ENCODE measurements at places on chromosomes 2 and 18.

DNA sequence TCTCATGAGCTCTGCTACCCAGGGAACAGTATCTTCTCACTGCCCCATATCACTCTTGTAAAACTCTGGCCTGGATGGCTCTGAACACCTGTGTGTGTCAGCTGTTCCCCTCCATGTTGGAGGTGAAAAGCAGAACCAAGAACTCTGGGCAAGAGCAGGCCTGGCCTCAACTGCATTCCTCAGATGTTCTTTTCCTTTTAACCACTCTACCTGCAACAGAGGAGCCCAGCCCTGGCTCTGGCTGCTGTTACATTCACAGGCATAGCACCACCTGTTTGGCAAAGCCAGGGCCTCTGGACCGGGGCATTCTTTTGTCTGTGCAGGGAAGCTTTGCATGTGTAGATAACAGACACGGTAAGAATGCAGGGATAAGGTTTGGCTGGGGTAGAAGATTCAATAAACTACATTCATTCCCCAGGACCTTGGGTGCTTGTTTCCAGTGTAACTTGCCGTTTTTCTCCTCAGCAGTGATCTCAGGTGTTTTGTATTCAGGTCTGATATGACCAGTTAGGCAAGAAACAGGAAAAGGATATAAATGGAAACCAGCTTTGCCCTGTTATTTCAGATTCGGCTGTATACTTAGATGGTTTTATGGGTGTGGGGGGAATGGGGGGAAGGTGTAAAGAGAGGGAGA lies 95.1 kb downstream of the SPTBN1 start:
- no peaks in the 10 kb centered on the region for H3K27me3 ChIP-seq
- H3K27ac ChIP-seq: no peak overlapping the region
- H3K4me3 ChIP-seq: no peak overlapping the region
- no peaks in the 10 kb centered on the region for H3K36me3 ChIP-seq
- peaks cover 42% of the 10 kb centered on the region for H3K4me1 ChIP-seq
- no peak for DNase-seq

GRCh38 chr2:96108151-96108540 lies 8.2 kb downstream of the ADRA2B start:
- peaks cover 12% of the 10 kb centered on the region for H3K4me1 ChIP-seq
- DNase-seq: no peak
- H3K27me3 ChIP-seq: peaks cover 12% of the 10 kb centered on the region
- no peak overlapping the region for H3K27ac ChIP-seq

DNA sequence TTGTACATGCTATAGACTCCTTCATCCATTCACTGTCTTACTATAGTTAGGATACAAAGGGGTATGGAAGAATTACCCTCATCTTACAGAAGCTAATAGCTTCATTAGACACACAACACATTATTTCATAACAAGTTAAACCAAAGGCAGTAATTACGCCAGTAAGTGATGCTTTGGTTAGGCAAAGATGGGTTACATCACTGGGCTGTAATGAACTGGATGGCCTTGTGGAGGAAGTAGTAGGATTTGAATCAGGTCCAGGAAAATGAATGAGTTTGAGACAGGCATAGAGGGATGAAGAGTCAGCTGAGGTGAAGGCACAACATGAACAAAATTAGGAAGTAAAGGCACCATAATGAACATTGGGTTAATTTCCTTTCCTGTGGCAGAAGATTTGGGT lies 80.1 kb downstream of the SOCS6 start:
- no peaks in the 10 kb centered on the region for H3K4me1 ChIP-seq
- H3K27ac ChIP-seq: no peak overlapping the region
- H3K36me3 ChIP-seq: no peaks in the 10 kb centered on the region
- no peak for DNase-seq

DNA sequence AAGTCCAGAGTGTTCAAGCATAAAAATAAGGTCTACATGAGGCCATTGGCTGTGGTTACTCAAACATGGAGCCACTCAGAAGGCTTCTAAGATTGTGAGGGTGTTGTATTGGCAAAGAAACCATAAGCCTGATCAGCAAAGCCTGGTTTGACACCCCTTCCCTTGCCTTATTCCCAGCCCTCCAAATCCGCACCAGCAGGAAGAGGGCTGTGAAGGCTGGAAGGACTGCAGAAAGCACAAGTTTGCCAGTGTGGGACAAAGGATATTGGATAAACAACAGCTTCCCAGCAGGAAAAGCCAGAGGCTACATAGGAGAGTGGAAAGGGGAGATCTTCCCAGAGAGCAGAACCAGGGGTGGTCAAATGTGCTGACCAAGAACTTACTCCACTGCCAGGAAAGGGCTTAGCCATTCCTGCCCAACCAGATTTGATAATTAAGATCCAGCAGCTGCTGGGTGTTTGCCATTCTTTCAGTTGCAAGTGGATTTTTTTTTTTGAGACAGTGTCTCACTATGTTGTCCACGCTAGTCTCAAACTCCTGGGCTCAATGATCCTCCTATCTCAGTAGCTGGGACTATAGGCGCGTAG lies 1.5 kb upstream of the PRKAG3 start:
- peaks cover 2% of the 10 kb centered on the region for H3K4me1 ChIP-seq
- H3K4me3 ChIP-seq: no peak overlapping the region
- DNase-seq: no peak
- peaks cover 52% of the 10 kb centered on the region for H3K27me3 ChIP-seq

DNA sequence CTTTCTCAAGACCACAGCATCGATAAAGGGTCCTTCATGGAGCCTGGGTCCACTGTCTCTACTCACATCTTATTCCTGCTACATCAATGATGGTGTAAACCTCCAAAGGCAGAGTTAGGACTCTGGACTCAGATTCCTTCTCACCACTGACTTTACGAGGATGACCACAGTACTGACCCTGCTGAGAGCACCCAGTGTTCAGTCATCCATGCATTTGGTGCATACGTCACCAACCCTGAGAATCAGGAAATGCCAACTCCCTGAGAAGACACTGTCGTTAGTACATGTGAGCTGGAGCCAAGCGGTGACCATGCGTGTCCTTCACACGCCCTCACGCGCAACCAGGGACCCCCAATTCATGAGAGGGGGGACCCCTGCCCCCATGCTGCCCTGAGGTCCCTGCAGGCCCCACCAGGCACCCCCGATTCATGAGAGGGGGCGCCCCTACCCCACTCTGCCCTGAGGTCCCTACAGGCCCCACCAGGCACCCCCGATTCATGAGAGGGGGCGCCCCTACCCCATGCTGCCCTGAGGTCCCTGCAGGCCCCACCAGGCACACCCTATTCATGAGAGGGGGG lies 178.4 kb upstream of the TPO start:
- H3K27ac ChIP-seq: no peak overlapping the region
- no peaks in the 10 kb centered on the region for H3K27me3 ChIP-seq
- no peak for DNase-seq
- H3K36me3 ChIP-seq: no peaks in the 10 kb centered on the region
- peaks cover 23% of the 10 kb centered on the region for H3K4me1 ChIP-seq

- no peak overlapping the region for H3K27ac ChIP-seq
- no peaks in the 10 kb centered on the region for H3K4me1 ChIP-seq
- peaks cover 50% of the 10 kb centered on the region for H3K27me3 ChIP-seq
- no peak overlapping the region for H3K4me3 ChIP-seq
- DNase-seq: no peak
- no peaks in the 10 kb centered on the region for H3K36me3 ChIP-seq
Observed at GRCh38 chr2:86297382-86298147, 39.9 kb downstream of the REEP1 start.

GRCh38 chr2:20696366-20696765 lies 29.4 kb downstream of the GDF7 start:
- peaks cover 23% of the 10 kb centered on the region for H3K4me1 ChIP-seq
- no peaks in the 10 kb centered on the region for H3K27me3 ChIP-seq
- no peak for DNase-seq

DNA sequence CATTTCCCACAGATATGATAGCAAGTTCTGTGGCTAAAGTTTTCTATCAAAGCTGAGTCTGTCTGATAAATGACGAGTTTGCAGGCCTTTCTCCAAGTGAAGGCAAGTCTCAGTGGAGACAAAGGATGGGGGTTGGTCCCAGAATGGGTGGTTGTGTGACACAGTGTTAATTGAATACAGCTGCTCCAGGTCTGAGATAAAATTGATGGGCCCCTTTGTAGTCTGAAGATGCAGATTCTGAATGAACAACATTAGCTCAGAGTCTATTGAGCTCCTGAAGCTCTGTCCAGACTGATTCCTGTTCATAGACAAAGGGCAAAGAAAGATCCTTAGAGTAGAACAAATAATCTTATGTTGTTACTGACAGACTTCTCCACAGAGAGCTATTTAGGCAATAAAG lies 296.9 kb upstream of the CYRIA start:
- H3K4me3 ChIP-seq: no peak overlapping the region
- H3K27ac ChIP-seq: no peak overlapping the region
- peaks cover 5% of the 10 kb centered on the region for H3K4me1 ChIP-seq

GRCh38 chr18:814300-815084 lies 2.5 kb upstream of the YES1 start:
- no peak overlapping the region for H3K27ac ChIP-seq
- H3K27me3 ChIP-seq: peaks cover 67% of the 10 kb centered on the region
- no peak for DNase-seq
- no peak overlapping the region for H3K4me3 ChIP-seq
- peaks cover 5% of the 10 kb centered on the region for H3K36me3 ChIP-seq

GRCh38 chr2:1598041-1598710 lies 146.1 kb downstream of the PXDN start:
- DNase-seq: no peak
- H3K27ac ChIP-seq: no peak overlapping the region
- H3K27me3 ChIP-seq: peaks cover 8% of the 10 kb centered on the region

DNA sequence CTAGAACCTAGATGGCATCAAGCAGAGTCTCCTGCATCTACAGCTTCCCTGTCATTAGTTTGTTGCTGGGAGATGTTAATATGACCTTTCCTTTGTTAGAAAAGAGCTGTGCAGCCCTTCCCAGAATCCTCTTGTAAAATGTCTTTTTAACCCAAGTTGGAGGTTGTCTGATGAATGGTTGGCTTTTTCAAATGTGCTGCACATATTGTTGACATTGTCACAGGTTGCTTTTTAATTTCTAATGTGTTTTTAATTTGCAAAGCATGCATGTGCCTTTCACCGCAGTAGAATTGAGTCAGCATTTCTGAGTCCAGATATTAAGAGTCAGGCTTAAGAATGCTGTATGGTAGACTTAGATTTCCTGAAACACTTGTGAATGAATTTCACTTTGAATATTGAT lies 120.8 kb downstream of the GREB1L start:
- H3K36me3 ChIP-seq: no peaks in the 10 kb centered on the region
- no peak overlapping the region for H3K27ac ChIP-seq
- no peak for DNase-seq
- H3K4me1 ChIP-seq: no peaks in the 10 kb centered on the region
- H3K4me3 ChIP-seq: no peak overlapping the region
- peaks cover 14% of the 10 kb centered on the region for H3K27me3 ChIP-seq

DNA sequence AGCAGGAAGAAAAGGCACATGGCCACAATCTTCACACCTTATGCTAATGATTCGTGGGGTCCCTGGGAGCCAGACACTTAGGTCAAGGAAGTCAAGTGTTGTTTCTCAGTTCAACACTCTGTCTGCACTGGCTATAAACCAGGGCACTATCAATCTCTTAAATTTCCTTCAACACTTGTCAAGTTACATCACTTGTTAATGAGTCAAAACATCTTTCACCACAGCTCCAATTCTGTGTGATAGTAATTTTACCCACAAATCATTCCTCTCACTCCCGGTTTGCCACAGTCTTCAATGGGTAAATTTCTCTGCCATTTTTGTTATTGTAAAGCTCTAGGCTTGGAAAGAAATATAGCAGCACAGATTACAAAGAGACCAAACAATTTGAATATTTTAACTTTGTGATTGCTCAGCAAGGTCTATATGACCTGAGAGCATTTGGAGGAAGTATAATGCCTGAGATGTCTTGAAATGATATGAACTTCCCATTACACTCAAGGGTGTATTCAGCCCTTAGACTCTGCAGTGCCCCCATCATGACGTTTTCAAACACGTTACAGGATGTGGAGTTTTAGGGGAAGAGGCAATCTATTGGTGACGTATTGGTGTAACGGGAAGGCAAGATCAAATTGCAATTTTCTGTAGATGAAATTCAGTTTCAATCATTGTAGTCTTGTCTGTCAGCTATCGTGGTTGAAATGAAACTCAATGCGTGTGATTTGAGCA lies 78.7 kb downstream of the ICOS start:
- peaks cover 22% of the 10 kb centered on the region for H3K27me3 ChIP-seq
- no peak overlapping the region for H3K4me3 ChIP-seq
- DNase-seq: no peak
- H3K36me3 ChIP-seq: no peaks in the 10 kb centered on the region
- no peaks in the 10 kb centered on the region for H3K4me1 ChIP-seq

DNA sequence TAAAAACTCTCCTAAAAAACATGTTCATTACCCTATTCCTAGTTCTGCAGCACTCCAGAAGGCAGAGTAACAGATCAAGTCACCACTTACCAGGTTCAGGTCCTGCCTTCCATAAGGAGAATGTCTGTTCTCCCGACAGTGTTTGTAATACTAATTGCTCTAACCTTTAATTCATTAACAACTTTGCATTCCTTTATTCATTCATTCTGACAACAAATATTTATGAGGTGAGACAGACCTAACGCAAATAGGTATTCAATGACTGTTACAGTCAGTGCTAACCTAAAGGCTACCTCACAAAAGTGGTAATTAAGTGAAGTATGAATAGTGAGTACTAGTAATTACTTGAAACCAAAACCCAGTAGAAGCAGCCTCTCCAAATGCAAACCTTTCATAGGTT lies 224.0 kb downstream of the AFF3 start:
- H3K4me1 ChIP-seq: peaks cover 48% of the 10 kb centered on the region
- H3K27ac ChIP-seq: no peak overlapping the region
- H3K27me3 ChIP-seq: no peaks in the 10 kb centered on the region
- no peak for DNase-seq
- H3K4me3 ChIP-seq: no peak overlapping the region

DNA sequence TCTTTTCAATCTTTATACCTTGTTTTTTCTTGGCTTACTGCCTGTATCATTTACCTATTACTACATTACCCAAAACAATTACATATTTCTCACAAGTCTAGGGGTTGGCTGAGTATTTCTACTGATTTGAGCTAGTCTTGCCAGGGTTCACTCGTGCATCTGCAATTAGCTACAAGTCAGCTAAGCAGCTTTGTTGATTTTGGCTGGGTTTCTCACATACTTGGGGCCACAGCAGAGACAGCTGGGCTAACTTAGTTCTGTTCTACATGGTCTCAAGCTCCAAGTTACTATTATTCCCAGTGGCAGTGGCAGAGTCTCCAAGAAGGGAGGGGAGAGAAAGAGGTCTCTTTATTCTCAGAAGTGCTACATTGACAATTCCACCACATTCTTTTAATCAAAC lies 54.7 kb upstream of the SP5 start:
- DNase-seq: no peak
- no peak overlapping the region for H3K4me3 ChIP-seq
- no peaks in the 10 kb centered on the region for H3K36me3 ChIP-seq
- H3K27ac ChIP-seq: no peak overlapping the region

DNA sequence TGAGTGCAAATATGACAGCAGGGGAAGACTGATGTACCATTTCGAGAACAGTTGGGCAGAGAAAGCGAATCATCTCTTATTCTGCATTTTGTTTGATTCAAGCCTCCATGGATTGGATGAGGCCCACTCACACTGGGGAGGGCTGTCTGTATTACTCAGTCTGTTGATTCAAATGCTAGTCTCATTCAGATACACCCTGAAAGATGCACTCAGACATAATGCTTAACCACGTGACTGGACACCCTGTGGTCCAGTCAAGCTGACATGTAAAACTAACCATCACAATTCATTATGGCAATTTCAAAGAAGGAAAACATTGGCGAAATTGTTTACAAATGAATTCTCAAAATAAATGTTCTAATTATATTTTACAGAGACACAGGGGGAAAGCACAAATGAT lies 1210.2 kb downstream of the DPP10 start:
- H3K4me1 ChIP-seq: no peaks in the 10 kb centered on the region
- no peaks in the 10 kb centered on the region for H3K36me3 ChIP-seq
- H3K4me3 ChIP-seq: no peak overlapping the region
- H3K27me3 ChIP-seq: no peaks in the 10 kb centered on the region

GRCh38 chr2:157061799-157062198 lies 195.7 kb upstream of the GALNT5 start:
- no peak for DNase-seq
- no peak overlapping the region for H3K4me3 ChIP-seq
- H3K27me3 ChIP-seq: no peaks in the 10 kb centered on the region
- no peaks in the 10 kb centered on the region for H3K36me3 ChIP-seq
- no peaks in the 10 kb centered on the region for H3K4me1 ChIP-seq
